ENCODE measurements at places on chromosomes 4 and X.

DNA sequence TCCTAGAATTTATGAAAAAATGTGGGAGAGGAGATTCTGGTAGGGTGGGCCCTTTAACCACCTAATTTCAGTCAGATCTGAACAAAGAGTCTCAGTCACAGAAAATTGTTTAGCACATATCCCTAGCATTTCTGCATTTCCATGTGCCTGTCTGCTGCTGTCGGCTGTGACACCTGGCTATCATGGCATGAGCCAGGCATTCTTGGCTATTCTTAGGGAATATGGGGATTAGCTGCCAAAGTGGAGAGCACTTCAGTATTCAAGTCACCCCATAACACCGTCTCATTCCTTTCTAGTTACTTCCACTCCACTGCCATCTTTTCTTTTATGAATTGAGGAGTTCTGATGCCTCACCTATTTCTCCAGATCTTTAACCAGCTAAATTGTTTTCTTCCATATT, 211.5 kb downstream of the FRAS1 start:
- no peak for DNase-seq

- DNase-seq = no peak
Measured at GRCh38 chr4:24094726-24095125, 204.9 kb upstream of the PPARGC1A start.

DNA sequence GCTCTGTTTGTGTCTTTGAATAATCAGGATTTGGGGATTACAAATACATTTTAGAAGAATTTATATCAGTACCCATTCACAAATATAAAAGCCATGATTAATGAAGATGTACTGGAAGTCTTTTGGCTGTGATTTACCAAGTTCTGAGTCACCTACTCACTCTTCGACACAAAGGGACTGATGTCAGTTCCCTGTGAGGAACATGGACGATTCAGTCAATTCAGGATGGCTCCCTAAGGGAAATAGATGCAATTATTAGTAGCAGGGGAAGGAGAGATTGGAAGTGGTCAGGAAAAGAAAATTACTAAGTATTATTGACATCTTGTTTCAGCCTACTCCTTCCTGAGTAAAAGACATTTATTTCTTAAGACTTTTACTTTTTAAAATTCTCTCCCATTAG, 550.7 kb upstream of the SLIT2 start:
- DNase-seq = no peak

GRCh38 chrX:23907111-23907497, 634 bp downstream of the APOO start:
- DNase-seq = no peak
